ENCODE measurements at places on chromosomes 16 and 17. TPM values are rescaled to one million over a fixed set of nuclear protein-coding genes. Genes with fewer than 3 reads are reported as not detected.

- H3K36me3 ChIP-seq = no peaks in the 10 kb centered on the region
- DNase-seq = peak; percentile 55
- peaks cover 2% of the 10 kb centered on the region for H3K4me1 ChIP-seq
- H3K4me3 ChIP-seq = peak overlapping the region; percentile 7
- H3K27me3 ChIP-seq = no peaks in the 10 kb centered on the region
Observed at GRCh38 chr17:69501591-69502468, 87.3 kb downstream of the MAP2K6 start.

- DNase-seq = no peak
- no peaks in the 10 kb centered on the region for H3K36me3 ChIP-seq
- H3K27me3 ChIP-seq = no peaks in the 10 kb centered on the region
- H3K27ac ChIP-seq = no peak overlapping the region
- H3K4me1 ChIP-seq = peaks cover 20% of the 10 kb centered on the region
Observed at GRCh38 chr17:66713533-66714042, 121.3 kb upstream of the CACNG5 start.

GRCh38 chr16:68860978-68861892 is 17.9 kb downstream of the TANGO6 start:
- H3K36me3 ChIP-seq = no peaks in the 10 kb centered on the region
- no peak overlapping the region for H3K27ac ChIP-seq
- DNase-seq = no peak

- H3K36me3 ChIP-seq = no peaks in the 10 kb centered on the region
- H3K4me3 ChIP-seq = no peak overlapping the region
- no peak for DNase-seq
- H3K27ac ChIP-seq = no peak overlapping the region
- H3K4me1 ChIP-seq = peaks cover 8% of the 10 kb centered on the region
- no peaks in the 10 kb centered on the region for H3K27me3 ChIP-seq
Observed at GRCh38 chr17:40482722-40483121, 18.7 kb downstream of the TNS4 start.

GRCh38 chr17:44556166-44556831 is 985 bp upstream of the FZD2 start:
- DNase-seq = peak; percentile 82
- H3K27ac ChIP-seq = peak overlapping the region; percentile 92
- no peaks in the 10 kb centered on the region for H3K36me3 ChIP-seq
- no peaks in the 10 kb centered on the region for H3K27me3 ChIP-seq
- H3K4me3 ChIP-seq = peak overlapping the region; percentile 81
- peaks cover 14% of the 10 kb centered on the region for H3K4me1 ChIP-seq

GRCh38 chr17:68906638-68907037 is 48.6 kb downstream of the ABCA8 start:
- H3K36me3 ChIP-seq = no peaks in the 10 kb centered on the region
- H3K27me3 ChIP-seq = no peaks in the 10 kb centered on the region
- no peak for DNase-seq
- no peak overlapping the region for H3K4me3 ChIP-seq

DNA sequence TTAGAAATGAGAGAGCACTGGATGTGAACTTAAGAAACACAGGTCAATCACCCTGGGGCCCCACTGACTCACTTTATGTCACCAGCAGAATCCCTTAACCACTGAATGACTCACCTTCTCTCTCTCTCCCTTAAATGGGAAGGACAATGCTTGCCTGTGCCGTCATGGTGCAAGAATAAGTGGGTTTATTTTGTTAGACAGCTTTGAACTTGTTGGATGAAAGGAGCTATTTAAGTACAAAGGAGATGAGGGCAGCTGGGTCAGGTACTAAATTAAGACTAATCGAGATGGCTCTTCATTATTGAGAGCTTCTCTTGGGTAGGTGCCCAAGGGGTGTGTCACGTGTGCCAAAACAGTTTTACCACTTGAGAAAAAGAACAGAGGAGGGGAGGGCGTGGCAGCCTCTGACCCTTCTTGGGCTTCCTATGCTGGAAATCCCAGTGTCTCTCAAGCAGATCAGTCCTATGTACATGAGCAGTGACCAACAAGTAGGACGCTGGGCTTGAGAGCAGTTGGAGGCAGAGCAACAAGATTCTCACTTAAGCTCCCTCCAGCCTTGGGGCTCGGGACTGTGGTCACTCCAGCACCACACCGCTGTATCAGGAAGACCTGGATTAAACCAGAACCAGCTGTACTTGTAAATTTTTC is 6.7 kb upstream of the KRT31 start:
- DNase-seq = peak; percentile 19
- H3K36me3 ChIP-seq = no peaks in the 10 kb centered on the region
- no peaks in the 10 kb centered on the region for H3K27me3 ChIP-seq

DNA sequence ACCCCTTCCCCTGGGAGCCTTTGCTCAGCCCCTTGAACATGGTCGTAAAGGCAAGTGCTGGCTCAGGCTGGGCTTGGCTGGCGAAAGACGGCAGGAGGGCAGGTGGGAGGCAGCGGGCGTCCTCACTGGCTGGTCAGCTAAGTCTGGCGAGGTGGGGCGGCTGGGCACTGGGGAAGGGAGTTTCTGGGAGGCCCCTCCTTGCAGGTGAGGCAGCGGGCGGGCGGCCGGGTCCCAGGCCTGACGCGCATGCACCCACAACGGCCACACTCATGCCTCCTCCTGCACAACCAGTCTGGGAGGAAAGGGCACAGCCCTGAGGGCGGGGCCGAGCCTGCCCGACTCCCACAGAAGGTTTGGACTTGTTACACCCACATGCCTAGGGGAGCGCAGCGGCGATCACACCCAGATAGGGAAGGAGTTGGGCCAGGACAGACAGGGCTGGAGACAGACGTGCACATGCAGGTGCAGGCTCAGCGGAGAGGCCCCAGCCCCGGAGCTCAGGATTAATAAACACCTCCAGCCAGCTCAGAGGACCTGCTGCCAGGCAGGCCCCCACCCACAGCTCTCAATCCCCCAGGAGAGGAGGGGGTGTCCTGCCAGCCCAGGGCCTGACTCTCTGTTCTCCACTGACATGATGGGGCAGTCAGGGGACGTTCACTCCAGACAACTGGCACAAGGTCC is at the start of gene EVPL:
EVPL (minus strand) TSS at position 148 of the 681 bp plus-strand sequence; CDS start at position 40, 108 bp downstream.
- no peak within 1 kb of the TSS for H3K4me3 ChIP-seq
- no peak within 1 kb of the TSS for H3K27ac ChIP-seq
- H3K27me3 ChIP-seq = no peaks in the 10 kb centered on the region
- H3K4me1 ChIP-seq = peaks cover 19% of the 10 kb centered on the region

GRCh38 chr16:9134306-9134705 is 42.9 kb downstream of the HAPSTR1 start:
- H3K4me3 ChIP-seq = no peak overlapping the region
- H3K36me3 ChIP-seq = no peaks in the 10 kb centered on the region
- no peak overlapping the region for H3K27ac ChIP-seq
- H3K27me3 ChIP-seq = no peaks in the 10 kb centered on the region
- DNase-seq = no peak

DNA sequence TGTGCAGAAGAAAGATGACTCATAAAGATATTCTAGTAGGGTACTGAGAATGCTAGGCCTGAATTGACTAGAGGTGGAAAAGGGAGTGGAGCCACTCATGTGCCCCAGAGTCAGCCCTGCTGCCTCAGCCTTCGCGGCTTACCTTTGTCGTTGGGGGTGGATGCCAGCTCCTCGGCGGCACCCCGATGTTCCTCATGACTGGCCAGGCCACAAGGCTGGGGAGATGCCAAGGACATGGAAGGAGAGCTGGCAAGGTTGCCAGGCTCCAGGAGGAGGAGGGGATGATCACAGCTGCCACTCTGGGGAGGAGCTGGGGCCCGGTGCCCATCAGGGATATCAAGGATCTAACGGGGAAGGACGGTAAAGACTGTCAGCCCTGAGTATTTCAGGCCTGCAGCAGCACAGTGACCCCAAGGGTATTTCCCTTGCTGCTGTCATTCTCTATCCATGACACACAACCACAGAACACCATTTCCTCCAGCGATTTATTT is 9.7 kb upstream of the SLC35B1 start:
- peaks cover 8% of the 10 kb centered on the region for H3K36me3 ChIP-seq
- no peak for DNase-seq
- H3K27me3 ChIP-seq = no peaks in the 10 kb centered on the region

- no peak overlapping the region for H3K27ac ChIP-seq
- H3K36me3 ChIP-seq = peaks cover 16% of the 10 kb centered on the region
- peaks cover 16% of the 10 kb centered on the region for H3K4me1 ChIP-seq
- DNase-seq = no peak
Observed at GRCh38 chr17:40022961-40023541, 7.8 kb downstream of the CSF3 start.

DNA sequence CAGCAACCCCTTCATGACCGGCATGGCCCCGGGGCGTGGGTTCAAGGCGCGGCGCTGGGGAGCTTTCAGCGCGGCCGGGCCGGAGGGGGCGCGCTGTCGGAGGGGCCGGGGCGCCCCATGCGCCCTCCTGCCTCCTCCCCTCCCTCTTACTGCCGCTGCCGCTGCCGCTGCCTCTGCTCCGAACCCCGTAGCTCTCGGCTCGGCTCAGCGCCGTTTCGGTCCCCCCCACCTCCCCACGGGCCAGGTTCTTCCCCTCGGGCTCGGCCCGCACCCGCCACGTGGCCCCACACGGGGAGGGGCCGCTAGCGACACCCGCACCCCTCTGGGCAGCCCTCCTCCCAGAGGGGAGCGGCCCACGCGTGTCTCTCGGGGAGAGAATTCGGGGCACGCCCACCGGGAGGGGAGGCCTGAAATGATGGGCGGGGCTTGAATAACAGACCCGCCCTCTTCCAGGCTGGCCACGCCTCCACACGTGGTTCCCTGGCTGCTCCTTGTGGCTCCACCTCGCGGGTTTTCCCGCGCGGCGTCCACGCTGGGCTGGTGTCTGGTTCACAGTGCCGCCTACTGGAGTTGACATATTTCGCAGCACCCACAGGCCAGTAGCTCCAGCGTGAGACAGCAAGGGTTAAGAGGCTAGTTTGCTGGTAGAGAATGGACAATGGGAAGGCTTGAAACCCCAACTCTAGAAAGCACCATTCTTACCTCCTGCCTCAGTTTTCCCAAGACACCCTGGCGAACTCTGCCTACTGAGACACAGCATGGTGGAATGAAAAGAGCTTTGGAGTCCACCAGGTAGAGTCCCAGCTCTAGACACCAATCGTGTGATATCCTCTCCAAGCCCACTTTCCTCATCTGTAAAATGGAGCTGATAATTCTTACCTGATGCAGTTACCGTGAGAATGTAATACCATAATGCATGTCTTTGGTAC is at the start of gene KCNH4:
KCNH4 (minus strand) TSS at position 221 of the 929 bp plus-strand sequence; CDS start at position 24, 197 bp downstream.
- H3K27me3 ChIP-seq = 0 out of 2 replicates have a peak, but pooled peaks cover 3% of the 10 kb centered on the region
- DNase-seq = no peak
- no peaks in the 10 kb centered on the region for H3K36me3 ChIP-seq
- no peak within 1 kb of the TSS for H3K4me3 ChIP-seq
- no peak within 1 kb of the TSS for H3K27ac ChIP-seq

GRCh38 chr16:57106767-57107166 is 14.4 kb downstream of the CPNE2 start:
- H3K4me3 ChIP-seq = no peak overlapping the region
- DNase-seq = no peak

- peaks cover 6% of the 10 kb centered on the region for H3K27me3 ChIP-seq
- peak; percentile 93 for DNase-seq
- H3K4me1 ChIP-seq = peaks cover 10% of the 10 kb centered on the region
- no peaks in the 10 kb centered on the region for H3K36me3 ChIP-seq
Observed at GRCh38 chr16:58487566-58488351, 12.2 kb upstream of the NDRG4 start.

DNA sequence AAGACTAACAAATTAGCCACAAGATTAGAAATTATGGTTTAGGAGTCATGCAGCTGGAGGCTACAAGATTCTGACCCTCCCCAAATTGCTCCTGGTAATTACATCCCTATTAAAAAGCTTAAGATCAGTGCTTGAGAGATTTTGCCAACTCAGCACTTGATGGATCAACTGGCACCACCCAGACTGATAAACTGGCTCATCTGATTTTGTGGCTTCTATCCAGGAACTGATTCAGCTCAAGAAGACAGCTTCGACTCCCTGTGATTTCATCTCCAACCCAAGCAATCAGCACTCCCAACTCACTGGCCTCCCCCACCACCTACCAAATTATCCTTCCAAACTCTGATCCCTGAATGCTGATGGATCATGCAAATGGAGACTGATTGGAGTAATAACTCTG is 94.8 kb downstream of the TNFRSF13B start:
- DNase-seq = no peak
- H3K36me3 ChIP-seq = no peaks in the 10 kb centered on the region
- peaks cover 14% of the 10 kb centered on the region for H3K27me3 ChIP-seq
- H3K27ac ChIP-seq = no peak overlapping the region
- no peak overlapping the region for H3K4me3 ChIP-seq
- H3K4me1 ChIP-seq = no peaks in the 10 kb centered on the region

DNA sequence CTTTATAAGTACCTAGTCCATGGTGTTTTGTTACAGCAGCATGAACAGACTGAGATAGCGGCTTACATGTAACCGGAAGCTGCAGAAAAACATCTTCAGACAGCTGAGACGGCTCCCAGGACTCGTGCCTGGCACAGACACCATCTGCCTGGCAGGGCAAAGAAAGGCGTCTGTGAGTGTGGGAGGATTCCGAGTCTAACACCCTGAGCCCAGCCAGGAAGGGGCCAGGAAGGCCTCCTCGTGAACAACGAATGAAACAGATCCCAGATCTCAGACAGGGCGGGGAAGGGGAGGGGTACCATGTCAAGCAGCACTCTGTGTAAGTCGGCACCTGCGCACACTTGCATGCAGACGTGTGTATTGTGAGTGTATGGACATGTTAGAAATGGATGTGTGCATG is 4.4 kb upstream of the CSNK1D start:
- no peak overlapping the region for H3K27ac ChIP-seq
- no peaks in the 10 kb centered on the region for H3K36me3 ChIP-seq
- no peaks in the 10 kb centered on the region for H3K27me3 ChIP-seq

DNA sequence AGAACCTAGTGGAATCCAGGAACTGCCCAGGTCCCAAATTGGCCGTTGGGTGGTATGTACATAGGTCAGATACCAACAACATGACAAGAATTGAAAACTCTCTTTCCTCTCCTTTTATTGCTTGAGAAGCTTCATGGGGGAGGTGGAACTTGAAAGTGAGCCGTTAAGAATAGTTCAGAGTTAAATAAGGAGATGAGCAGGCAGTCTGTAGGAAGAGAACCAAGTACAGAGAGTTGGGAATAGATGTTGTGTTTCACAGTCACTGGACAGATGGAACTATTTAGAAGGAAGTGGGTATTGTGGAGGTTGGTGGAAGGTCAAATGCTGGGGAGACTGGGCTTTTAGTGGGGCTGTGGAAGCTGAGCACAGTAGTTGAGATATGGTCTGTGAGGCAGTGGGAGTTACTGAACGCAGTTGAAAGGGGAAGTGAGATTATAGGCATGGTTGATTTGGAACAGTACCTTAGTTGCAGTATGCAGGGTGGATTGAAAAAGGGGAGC is 26.4 kb downstream of the ARHGAP44 start:
- H3K4me1 ChIP-seq = no peaks in the 10 kb centered on the region
- H3K4me3 ChIP-seq = no peak overlapping the region
- H3K27ac ChIP-seq = no peak overlapping the region

The MYO15A gene
- 0.53 TPM for total RNA-seq

The MVP gene
- 0.63 TPM for total RNA-seq

The HSD17B1 gene
- total RNA-seq = 0.73 TPM

The TERB1 gene
- not detected for total RNA-seq

The TBC1D3H gene
- total RNA-seq = not detected

The ATP6V0C gene
- total RNA-seq = 28.8 TPM

Data from SJCRH30 (cell line).